ENCODE measurements at places on chromosomes 7 and 10.
A peak's percentile ranks its signal among the peaks of the same experiment; 100 is the strongest.

DNA sequence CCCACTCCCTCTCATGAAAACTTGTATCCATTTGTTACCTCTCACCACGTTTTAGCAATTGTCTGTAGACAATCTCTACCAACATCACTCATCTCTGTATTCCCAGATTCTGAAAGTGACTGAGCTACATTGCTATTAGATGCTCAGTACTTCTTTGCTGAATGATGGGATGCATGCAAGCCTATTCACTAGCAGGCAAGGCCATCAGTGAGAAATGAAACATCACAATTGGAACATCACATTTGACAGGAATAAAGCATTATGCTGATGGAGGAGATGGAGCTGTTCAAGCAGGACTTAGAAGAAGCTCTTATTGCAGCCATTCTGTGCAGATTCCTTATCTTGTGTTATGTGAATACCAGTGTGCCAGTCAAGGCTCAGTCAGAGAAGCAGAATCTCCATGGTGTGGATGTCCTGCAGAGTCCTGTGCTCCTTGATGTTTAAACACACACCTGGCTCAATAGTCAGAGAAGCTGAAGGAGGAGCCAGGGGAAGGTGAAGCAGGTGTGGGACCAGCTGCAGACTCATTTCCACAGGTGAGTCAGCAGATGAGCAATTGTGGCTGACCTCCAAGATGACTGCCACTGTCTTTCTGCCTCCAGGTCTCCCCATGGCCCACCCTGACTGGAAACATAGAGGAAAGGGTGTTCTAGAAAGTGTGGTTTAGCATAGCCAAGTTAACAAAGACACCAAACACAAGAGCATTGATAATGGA, 965.5 kb downstream of the GRID1 start:
- no peak for DNase-seq

- no peak for DNase-seq
These were observed 10.8 kb downstream of the ATP6V0E2 start for GRCh38 chr7:149884541-149884940.

DNA sequence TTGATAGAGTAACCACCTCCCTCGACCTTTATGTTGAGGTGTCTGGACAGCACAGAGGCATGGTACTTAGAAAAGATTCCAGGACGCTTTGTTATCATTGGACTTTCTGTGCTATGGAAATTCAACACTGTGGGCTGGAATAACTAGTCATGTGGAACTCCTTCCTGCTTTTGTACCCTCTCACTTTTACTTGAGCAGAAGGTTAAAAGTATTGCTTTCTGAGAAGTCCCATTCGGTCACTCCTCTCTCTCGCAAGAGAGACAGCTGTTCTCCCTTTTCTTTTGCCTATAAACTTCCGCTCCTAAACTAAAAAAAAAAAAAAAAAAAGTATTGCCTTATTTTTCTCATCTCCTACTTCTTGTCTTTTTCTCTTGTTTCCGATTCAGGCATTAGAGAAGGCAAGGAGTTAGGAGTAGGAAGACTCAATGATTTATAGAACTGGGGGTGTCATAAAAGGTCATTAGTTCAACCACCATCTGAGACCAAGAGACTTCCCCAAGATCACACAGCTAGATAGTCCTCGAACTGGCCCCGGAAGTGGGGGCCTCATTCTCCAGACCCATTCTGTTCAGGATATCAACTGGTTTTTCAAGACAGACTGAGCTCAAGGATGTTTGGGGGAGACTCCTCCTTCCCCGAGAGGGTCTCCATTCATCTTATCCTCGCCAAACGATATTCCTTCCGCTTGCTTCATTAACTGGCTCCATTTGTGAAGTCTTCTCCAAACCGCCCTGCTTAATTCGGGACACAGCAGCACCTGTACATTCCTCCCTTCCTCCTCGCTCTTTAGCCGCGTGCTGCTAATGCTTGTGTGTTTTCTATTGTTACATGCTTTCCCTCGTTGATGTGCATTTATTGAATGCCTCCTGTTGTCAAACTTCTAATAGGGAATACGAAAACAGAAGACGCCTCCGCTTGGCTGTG, 995 bp upstream of the INPP5F start:
- DNase-seq = no peak

DNA sequence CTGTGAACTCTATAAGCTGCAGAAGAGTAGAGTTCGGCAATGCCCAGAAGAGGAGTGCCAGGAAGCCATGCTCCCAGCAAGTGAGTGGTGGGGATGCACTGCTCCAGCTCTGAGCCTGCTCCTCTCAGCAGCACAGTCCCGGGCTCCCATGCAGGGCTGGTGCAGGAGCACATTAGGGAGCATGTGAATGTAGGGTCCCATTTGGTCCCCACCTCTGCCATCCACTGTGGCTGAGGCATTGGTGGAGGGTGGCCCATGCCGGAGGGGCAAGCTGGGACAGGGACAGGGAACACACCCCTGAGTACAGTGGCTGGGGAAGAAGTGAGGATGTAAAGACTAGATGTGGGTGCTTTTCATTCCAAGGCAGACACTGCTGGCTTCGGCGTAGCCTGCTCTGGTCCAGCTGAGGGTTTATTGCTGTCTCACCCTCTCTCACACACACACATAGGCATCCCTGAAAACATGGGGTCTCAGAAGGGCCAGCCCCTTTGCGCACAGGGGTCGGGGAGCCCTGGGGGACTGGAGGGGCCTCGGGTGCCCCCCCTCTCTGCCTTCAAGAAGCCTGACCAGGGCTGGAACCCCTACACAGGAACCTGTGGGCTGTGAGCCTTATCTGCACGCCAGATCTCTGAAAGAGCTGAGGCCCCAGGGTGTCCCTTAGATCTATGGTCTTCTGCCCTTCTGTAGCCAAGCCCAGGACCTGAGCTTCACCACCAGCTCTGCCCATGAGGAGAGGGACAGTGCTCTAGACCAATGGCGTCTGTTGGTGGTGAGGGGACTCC, 341.0 kb downstream of the TCERG1L start:
- no peak for DNase-seq

GRCh38 chr7:44587843-44588711, 6.0 kb upstream of the TMED4 start:
- no peak for DNase-seq

- no peak for DNase-seq
These were observed 221.6 kb downstream of the TCF7L2 start for GRCh38 chr10:113171662-113172061.

DNA sequence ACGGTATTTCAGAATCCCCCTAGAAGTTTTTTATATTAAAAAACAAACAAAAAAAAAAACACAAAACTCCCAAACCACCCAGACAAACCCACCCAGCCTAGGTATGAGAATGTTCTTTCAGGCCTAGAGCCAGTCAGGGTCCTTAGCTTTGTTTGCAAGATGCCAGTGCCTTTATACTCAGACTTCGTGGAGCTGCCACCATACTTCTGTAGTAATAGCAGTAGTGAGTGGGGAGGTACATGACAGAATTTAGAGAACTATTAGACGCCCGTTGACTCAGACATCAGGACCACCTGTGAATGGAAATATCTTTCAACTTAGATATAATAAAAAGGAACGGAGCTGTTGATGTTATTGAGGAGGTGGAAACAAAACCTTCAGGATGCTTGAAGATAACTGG, 138.2 kb upstream of the MKLN1 start:
- DNase-seq = no peak

DNA sequence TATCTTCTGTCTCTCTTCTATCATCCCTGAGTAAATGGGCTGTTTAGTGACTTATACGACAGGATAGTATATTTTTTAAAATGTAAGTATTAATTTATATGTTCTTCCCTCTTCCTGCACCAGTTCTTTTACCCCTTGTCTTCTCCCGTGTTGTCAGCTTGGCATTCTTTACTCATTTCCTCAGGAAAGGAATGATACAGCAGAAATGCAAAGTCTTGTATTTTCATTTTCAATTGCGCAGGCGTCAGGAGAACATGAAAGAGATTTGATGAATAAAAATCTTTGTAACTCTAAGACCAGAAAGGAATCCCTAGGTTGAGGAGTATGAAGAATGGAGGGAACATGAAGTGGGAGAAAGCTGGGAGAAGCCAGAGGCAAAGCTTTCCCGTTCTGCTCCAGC, 18.8 kb upstream of the VPS41 start:
- DNase-seq = no peak

DNA sequence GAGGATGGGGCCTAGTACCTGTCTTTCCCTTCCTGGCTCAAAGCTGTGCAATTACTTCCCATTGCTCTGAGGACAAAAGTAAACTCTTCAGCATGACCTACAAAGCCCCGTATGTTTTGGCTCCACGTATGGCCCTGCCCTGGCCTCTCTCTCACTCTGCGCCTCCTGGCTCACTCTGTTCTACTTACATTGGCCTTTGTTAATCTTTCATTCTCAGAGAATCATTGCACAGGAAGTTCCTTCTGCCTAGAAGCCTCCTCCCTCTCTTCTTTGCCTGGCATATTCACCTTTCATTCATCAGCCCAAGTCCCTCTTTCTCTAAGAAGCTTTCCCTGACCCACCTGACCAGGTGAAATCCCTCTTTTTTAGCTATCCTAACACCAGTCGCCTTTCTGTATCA, 23.9 kb downstream of the LIPM start:
- no peak for DNase-seq

GRCh38 chr7:32163141-32163806, 93.1 kb upstream of the PDE1C start:
- DNase-seq = peak; percentile 93

GRCh38 chr7:144437370-144438191, 34.1 kb upstream of the NOBOX start:
- DNase-seq = peak; percentile 15

Measured in GM04503 (cell line).